ENCODE measurements at places on chromosomes 2 and 18.

GRCh38 chr2:207873794-207874193 is 104.1 kb upstream of the FZD5 start:
- DNase-seq, result no peak

DNA sequence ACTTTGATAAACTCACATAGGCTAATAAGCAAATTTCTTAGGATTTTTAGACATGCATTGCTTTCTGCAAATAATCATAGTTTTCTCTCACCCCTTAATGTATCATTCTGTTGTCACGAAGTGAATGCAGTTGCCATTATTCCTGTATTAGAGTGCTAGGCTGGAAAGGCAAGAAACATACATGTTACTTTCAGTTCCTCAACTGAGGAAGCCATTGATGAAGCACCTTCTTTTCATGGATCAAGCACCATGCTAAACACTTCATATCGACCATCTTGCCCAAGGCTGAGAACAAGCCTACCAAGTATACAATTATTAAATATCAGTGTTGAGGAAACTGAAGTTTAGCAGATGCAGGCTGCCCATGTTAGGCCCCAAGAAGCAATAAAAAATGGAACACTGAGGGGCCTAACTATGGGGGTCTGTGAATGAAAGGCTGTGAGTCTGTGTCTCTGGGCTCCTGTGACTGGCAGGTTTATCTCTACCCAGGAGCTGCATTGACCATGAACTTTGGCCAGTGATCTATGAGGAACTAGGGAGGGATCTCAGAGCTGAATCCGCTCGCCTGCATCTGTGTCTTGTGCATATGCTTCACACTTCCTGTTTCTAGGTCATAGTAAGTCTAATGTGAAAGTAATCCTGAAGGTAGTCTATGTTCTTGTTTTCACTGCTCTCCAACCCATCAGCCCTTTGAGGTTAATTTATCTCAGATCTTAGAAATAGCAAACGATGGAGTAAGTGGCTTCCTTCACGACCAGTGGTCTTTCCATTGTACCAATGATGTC is 16.0 kb upstream of the TSPYL6 start:
- DNase-seq, result no peak

DNA sequence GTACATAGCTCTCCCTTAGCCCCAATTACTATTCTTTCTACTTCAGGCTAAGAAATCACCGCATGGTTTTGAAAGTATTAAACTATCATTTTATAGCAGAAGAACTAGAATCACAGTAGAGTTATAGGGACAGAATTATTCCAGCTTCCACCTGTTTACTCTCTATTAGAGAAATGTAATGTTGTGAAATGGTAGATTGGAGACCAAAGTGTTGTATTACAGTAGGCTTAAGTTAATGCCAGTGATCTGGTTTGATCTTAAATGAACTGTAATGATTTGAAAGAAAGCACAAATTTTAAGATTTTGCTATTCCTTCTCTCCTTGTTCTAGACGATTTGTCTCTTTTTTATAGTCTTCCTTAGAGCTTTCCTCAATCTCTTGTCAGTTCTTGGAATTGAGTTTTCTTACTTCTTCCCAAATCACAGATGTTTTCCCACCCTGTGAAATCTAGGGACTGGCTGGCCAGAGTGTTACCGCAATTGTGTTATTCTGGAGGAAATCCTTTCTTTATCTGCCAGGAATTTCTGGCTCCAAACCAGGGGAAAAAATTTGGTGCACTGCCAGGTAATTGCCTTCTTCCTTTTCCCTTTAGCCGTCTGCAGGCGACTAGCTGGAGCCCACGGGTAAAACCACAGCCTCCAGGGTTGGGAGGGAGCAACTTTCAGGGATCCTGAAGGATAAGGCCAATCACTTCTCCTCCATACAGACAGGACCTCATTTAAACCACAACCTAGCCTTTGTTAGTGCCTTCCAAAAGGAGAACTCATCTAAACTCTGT is 51.7 kb downstream of the NOP58 start:
- no peak for DNase-seq

DNA sequence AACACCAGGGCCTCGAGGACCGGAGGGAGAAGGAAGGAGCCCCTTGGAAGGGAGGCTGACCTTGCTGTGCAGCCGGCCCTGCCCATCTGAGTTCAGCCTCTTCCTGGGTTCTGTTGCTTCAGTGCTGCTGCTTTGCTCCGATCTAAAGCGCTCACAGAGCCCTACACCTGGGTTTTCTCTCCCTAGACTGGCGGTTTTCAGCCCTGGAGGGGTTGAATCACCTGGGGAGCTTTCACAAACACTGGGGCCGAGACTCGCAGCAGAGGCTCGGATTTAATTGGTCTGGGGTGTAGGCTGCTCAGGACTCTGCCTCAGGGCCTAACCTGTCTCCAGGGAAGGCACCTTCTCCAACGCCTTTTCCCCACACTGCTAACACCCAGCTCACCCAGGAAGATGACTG is 40.9 kb upstream of the SMAD7 start:
- DNase-seq, result peak; percentile 3

DNA sequence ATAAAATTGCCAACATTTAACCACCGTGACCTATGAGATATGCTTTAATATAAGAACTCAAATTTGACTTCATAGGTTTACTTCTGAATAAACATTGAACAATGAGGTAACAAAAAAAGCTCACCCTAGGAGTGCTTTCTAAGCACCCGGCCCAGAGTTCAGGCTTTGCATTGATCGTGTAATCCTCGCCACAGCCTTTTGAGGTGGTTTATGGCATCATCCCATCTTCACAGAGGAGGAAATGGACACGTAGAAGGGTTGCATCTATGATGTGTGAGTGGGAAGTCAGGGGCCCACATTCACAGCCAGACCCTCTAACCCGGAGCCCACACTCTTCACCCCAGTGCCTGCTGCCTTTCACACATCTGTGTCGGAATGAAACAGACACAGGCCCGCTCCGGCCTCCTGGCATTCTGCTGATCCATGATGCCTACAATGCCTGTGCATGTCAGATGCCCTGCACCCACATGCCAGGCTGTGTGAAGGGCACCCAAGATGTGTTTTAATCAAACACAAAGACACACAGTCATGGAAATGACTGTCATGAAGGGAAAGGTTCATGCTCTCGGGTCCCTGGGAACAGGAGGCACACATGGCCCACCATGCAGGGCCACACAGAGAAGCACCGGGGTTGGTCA is 48.6 kb upstream of the RPL31 start:
- DNase-seq, result peak; percentile 51
